ENCODE measurements at places on chromosomes 5 and 9.

DNA sequence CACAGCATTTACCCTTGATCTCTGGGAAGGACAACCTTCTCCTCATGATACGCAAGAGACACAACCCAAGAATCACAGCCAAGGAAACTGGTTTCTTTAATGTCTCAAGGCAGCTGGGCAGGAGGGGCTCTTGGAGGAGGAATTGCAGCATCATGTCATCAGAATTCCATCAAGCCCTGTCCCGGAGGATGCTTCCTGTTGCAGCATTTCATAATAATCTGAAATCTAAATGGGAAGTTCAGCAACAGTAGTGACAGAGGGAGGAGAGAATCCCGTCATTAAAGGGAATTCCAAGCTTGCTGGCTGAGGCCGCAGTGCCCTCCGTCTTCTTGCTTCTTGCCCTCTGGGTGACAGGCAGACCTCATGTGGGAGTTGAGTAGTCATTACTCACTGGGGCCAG lies 192.7 kb downstream of the TENT4A start:
- DNase-seq: no peak

GRCh38 chr5:93246090-93246855 lies 334.7 kb downstream of the NR2F1-AS1 start:
- no peak for DNase-seq

DNA sequence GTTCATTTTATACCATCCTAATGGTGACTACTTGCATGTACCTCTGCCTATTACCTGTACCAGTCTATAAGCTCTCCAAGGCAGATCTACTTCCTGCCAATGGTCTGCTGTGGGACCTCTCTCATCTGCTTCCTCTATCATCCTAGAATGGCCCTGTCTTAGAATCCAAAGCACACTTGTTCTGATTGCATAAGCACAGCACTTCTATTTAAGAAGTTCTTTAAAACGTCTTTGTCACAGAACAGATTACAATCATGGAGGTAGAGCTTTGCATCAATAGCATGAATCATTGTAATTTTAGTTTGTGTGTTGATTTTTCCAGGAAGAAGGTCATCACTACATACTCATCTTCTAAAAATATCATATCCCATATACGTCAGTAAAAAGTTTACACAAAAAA lies 131.8 kb upstream of the ACOT12 start:
- peak; percentile 69 for DNase-seq

- no peak for DNase-seq
These were observed 242.9 kb downstream of the BNC2 start for GRCh38 chr9:16627521-16627920.

DNA sequence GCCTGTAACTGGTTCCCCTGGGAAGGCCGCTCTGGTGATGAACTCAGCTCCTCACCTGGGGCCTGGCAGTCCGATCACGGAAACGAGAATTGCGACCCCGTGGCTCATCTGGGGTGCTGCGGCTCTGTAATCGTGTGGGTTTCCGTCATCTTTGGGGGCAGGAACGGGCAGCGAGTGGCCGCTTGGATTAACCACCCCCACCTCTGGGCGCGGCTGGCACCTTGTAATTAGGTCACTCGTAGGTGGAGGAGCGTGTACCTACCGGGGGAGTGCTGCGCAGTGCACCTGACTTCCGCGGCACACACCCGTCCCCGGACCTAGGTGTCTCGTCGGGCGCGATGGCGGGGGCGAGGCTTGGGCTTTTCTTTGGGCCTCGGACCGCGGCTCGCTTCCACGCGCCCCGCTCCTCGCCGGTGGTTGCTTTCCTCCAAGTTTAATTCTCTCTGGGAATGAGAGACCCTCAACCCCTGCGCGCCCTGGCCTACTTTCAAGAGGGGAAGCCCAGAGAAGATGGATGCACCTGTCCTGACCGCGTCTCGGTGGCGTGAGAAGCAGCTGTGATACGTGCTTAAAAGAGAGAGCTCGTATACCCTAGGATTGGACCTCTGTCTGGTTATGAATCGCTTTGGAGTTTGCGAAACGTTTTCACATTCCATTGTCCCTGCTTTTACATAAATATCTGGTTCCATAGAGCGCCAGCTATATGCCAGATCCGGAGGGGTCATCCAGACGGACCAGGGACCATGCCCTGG lies 744 bp upstream of the PPP2CA start:
- no peak for DNase-seq

- no peak for DNase-seq
These were observed at the start of gene PCDHGA9 for GRCh38 chr5:141402553-141403243. Gene PCDHGA9, plus strand, starts transcription at chr5:141402778. Its CDS starts 175 bp downstream, at chr5:141402953.

Data from MV-4-11 (cell line).